ENCODE measurements at places on chromosomes 2 and 18.

GRCh38 chr2:231611273-231612108, 18.8 kb downstream of the TEX44 start:
- DNase-seq: no peak

DNA sequence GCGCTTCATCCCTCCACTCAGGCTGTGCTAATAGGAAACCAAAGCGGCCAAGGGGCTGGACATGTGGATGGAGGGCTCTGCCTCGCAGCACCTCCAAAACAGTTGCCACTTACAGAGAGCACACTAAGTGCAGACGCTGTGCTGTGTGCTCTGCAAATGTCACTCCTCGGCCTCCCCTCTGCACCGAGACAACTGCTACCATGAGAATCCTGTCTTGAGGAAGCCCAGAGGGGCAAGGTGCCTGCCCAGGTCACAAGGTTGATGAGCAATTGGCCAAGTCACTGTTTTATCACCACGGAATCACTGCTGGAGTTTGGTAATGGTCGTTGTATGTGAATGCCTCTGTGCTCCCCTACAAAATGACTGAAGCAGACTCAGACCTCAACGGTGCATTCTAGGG, 132.2 kb downstream of the SEPTIN10 start:
- no peak for DNase-seq

DNA sequence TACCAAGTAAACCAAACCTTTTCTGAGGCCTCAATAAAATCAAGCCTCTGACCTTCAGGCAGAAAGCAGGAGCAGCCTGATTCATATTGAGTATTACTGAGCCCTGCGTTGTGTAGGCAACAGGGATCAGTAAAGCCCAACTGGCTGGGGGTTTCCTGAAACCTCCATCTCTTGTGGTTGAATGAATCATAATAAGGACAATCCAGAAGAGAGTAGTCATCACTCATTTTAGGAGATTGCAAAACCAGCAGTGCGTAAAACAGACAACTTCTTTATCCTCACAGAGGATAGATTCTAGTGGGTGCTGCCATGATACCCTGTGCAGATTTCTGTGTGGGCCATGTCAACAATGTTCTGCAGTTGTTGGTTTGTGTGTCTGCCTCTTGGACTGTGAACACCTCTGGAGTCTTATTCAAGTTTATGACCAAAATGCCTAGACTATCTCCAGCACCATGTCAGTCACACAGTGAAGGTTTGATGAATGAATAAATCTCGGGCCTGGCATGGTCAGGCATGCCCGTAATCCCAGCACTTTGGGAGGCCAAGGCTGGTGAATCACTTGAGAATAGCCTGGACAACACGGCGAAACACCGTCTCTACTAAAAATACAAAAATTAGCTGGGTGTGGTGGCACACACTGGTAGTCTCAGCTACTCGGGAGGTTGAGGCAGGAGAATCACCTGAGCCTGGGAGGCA, 51.8 kb upstream of the RAB27B start:
- no peak for DNase-seq

DNA sequence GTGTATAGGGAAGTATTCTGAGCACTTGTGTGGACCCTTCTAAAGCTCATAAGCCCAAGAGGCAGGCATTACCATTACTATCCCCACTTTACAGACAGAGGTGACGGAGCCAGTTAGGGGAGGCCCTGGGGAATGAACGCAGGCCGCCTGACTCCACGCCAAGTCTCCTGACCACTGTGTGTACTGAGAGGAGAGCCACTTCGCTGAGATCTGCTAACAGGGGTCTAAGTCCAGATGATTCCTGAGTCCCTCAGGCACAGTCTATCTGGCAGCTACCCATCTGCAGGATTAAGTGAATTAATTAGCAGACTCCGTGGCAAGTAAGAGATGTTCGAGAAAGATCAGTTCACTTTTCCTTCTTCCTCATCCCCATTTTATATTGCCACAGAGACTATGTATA, 13.7 kb downstream of the CYB5A start:
- no peak for DNase-seq

DNA sequence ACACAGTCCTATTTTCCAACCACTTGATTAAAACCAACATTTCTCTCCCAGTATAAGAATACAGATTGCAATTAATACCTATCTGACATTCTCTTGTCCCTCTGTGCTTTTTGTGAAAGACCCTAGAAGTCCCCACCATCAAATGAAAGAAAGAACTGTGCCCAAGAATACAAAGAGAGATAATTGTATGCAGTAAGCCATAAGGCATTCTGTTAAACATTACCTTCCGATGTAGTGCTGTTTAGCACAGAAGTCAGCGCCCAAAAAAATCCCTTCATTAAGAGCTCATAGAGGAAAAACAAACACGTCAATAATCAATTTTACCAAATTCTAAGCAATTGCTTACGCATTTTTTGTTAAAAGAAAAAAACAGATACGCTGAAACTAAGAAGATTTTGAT, 41.1 kb downstream of the ZNF516 start:
- no peak for DNase-seq

- DNase-seq: no peak
Observed at GRCh38 chr2:98496750-98497493, 52.3 kb downstream of the INPP4A start.

GRCh38 chr2:18378020-18378653, 182.3 kb downstream of the RDH14 start:
- no peak for DNase-seq

GRCh38 chr18:73688161-73688560, 459.5 kb downstream of the FBXO15 start:
- DNase-seq: no peak

GRCh38 chr18:47986620-47987387, 56.3 kb upstream of the SMAD2 start:
- DNase-seq: no peak

DNA sequence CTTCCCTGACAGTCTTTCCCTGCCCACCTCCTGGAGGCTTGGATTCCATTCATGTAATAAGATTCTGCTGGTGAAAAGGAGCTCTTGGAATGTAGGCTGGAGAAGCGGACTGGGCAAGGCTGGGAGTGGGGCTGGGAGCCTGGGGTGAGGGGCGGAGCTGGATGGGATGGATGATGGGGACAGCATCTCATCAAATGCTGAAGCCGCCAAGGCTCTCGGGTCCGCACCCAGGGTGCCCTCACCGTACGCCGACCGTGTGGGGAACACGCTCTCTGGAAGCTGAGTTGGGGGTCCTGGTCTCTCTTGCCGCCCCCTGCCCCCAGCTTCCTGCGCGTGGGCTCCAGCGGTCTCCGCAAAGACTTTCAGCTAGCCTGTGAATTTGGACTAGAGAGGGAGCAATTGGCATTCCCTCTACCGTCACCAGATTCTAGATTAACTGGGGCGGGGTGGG, 9.1 kb downstream of the RAX start:
- DNase-seq: no peak

- no peak for DNase-seq
Observed at GRCh38 chr2:219844401-219845091, 217.1 kb downstream of the SLC4A3 start.

DNA sequence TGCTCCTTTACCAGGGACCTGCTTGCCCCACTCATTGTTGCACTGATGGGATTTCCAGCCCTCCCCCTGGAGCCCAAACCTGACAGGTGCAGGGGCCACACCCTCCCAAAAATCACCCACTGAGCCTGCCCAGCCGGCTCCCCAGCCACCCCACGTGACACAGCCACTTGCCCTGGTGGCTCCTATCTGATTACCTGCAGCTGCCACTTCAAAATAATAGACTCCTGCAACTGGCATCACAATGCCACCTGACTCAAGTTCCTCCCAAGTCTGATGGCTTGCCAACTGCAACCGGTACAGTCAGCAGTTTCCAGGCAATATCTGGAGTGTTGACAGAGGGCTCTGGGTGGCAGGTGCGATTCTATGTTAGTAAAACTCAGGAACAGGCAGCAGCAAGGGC, 66.2 kb downstream of the CRACDL start:
- DNase-seq: no peak

DNA sequence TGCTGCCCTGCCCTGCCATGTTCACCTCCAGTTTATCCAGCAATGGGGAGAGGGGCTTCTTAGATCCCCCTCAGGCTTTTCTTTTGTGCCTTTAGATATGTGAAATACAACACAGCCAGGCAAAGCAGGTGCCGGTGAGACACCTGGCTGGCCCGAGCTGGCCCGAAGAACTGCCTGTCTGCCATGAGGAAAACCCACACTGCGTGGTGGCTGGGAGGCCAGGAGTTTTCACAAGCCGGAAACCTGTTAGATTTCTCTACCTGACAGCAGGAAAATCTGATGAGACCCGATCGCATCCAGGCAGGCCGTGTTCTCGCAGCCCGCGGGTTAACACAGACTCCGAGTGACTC, 5.7 kb upstream of the GAL3ST2 start:
- no peak for DNase-seq

GRCh38 chr2:18077231-18077630, 198.8 kb downstream of the KCNS3 start:
- DNase-seq: no peak

- DNase-seq: no peak
Observed at GRCh38 chr2:173076581-173077345, 1.1 kb downstream of the MAP3K20 start.

GRCh38 chr2:54945391-54946219, 104.6 kb downstream of the RTN4 start:
- DNase-seq: no peak

- no peak for DNase-seq
Observed at GRCh38 chr2:88061295-88061694, 5.7 kb upstream of the KRCC1 start.
